ENCODE measurements at places on chromosomes 2 and 18.

GRCh38 chr2:104598636-104599035 lies 255.3 kb upstream of the POU3F3 start:
- H3K27ac ChIP-seq: no peak overlapping the region
- no peaks in the 10 kb centered on the region for H3K27me3 ChIP-seq
- no peak overlapping the region for H3K4me3 ChIP-seq
- no peaks in the 10 kb centered on the region for H3K4me1 ChIP-seq

- H3K36me3 ChIP-seq: no peaks in the 10 kb centered on the region
- no peak overlapping the region for H3K27ac ChIP-seq
- no peak overlapping the region for H3K4me3 ChIP-seq
- no peaks in the 10 kb centered on the region for H3K27me3 ChIP-seq
- no peaks in the 10 kb centered on the region for H3K4me1 ChIP-seq
These were observed 74.9 kb downstream of the USP34 start for GRCh38 chr2:61396005-61396404.

GRCh38 chr2:146321175-146321574 lies 1523.7 kb upstream of the ACVR2A start:
- H3K4me1 ChIP-seq: no peaks in the 10 kb centered on the region
- no peak for DNase-seq
- H3K36me3 ChIP-seq: no peaks in the 10 kb centered on the region
- H3K27me3 ChIP-seq: no peaks in the 10 kb centered on the region
- no peak overlapping the region for H3K4me3 ChIP-seq
- no peak overlapping the region for H3K27ac ChIP-seq

DNA sequence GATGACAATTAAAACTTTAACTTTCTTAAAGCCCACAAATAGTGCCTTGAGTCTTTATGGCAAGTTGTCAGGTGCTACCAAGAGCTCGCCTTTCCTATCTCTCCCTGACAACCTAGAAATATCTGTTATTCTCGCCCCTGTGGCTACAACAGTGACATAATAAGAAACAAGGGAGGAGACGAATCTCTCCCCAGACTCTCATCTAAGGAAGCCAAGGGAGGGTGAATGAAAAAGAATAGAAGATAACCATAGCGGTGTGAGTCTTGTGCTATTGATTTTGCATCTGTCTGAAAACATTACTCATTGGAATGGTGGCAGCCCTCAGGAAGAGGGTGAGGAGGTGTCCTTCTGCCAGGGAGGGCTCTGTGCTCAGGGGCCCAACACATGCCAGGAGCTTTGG lies 114.3 kb downstream of the ALK start:
- H3K4me3 ChIP-seq: no peak overlapping the region
- H3K36me3 ChIP-seq: no peaks in the 10 kb centered on the region
- no peak for DNase-seq
- no peaks in the 10 kb centered on the region for H3K4me1 ChIP-seq
- no peak overlapping the region for H3K27ac ChIP-seq

DNA sequence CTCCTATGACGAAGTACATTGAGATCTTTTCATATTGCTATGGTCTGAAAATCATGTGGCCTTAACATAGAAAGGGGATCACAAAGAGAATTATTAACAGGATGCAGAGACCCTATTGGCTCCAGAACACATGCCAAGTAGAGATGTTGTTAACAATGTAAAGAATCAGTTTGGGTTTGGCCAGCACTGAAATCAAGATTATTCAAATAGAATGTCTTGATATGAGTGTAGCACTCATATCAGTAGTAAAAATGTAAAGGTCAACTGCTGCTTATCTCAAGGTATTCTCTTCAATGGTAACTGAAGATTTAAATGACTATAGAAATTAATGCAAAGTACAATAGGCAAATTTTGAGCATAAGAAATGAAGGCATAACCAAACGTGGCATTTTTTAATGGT lies 262.8 kb downstream of the PTH2R start:
- no peaks in the 10 kb centered on the region for H3K36me3 ChIP-seq
- H3K4me3 ChIP-seq: no peak overlapping the region
- no peak overlapping the region for H3K27ac ChIP-seq
- no peak for DNase-seq
- H3K27me3 ChIP-seq: no peaks in the 10 kb centered on the region
- peaks cover 5% of the 10 kb centered on the region for H3K4me1 ChIP-seq

All from heart left ventricle (tissue), 16 donors.